ENCODE measurements at places on chromosomes 5 and 9.

DNA sequence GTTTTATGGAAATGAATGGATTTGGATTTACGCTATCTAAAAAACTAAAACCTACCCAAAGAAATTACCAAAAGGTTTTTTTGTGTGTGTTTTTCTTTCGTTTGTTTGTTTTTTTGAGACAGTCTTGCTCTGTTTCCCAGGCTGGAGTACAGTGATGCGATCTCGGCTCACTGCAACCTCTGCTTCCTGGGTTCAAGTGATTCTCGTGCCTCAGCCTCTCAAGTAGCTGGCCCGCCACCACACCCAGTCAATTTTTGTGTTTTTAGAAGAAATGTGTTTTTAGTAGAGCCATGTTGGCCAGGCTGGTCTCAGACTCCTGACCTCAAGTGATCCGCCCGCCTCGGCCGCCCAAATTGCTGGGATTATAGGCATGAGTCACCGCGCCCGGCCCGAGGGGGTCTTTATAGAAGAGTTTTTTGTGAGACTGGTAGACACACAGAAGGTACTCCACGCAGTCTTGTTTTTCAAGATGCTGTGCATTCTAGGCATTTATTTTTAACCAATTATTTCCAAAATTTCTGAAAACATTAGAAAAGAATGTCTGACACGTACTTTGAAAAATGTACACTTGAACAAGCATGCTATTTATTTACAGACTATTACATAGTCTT is 75.7 kb downstream of the NR6A1 start:
- no peak for DNase-seq

- DNase-seq: no peak
Observed at GRCh38 chr9:110815361-110815760, 146.8 kb downstream of the MUSK start.

GRCh38 chr9:137493364-137494103 is 34.4 kb upstream of the NSMF start:
- DNase-seq: no peak

GRCh38 chr9:116945817-116946216 is 258.7 kb downstream of the TRIM32 start:
- peak; percentile 61 for DNase-seq

DNA sequence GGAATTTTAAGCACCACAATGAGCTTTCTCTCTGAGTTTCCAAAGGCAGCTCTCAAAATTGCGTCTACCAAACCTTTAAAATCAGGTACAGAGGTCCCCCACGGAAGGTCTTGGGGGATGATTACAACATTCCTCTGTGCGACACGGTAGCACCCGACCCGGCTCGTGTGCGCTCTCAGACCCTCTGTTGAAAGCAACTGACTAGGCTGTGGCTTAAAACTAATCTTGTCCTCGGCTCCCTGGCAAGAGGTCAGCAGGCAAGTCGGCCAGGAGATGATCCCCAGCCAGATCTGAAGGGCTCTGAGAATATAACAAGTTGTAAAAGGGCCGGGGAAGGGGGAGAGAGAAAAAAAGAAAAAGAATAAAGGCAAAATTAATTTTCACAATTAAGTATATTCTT is 92.6 kb upstream of the LMX1B start:
- DNase-seq: no peak

GRCh38 chr5:14824499-14824898 is 47.1 kb downstream of the ANKH start:
- no peak for DNase-seq

DNA sequence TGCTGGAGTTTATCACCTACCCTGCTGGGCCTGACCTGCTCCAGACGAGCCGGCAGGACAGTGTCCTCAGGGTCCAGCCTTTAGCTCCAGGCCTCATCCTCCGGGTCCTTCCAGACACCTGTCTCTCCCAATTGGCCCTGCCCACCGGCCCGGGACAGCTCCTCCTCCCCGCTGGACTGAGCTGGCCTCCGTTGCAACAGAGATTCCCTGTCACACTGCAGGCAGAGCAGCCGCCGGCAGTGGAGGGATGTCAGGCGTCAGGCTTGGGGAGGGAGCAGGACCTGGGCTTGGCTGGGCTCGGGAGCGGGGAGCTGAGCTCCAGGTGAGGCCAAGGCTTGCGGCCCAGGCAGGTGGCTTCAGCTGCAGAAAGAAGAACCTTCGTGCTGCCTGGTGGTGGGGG is 1.7 kb downstream of the KCNT1 start:
- DNase-seq: no peak

DNA sequence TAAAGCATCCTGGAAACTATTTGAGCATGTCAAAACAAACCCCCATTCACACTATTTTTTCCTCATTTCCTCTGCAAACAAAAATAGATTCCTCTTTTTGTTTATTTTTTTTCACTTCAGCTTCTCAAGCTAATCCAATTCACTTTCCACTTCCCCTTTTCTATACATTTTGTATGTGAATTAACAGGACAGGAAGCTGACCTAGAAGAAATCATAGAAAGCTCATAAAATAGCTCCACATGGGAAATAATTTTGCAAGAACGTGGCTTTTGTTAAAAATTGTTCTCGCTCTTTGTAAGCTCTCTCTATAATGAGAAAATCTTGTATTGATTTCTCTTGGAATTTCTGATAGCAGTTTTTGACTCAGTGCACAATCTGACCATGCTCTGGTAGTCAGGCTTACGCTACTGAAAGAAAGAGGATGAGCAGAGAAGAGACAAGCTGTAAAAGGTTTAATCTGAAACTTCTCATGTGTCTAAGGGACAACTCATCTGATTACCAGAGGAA is 215.8 kb downstream of the ADAMTS12 start:
- peak; percentile 58 for DNase-seq

GRCh38 chr9:131625790-131626670 is 80.7 kb downstream of the PRRT1B start:
- no peak for DNase-seq

DNA sequence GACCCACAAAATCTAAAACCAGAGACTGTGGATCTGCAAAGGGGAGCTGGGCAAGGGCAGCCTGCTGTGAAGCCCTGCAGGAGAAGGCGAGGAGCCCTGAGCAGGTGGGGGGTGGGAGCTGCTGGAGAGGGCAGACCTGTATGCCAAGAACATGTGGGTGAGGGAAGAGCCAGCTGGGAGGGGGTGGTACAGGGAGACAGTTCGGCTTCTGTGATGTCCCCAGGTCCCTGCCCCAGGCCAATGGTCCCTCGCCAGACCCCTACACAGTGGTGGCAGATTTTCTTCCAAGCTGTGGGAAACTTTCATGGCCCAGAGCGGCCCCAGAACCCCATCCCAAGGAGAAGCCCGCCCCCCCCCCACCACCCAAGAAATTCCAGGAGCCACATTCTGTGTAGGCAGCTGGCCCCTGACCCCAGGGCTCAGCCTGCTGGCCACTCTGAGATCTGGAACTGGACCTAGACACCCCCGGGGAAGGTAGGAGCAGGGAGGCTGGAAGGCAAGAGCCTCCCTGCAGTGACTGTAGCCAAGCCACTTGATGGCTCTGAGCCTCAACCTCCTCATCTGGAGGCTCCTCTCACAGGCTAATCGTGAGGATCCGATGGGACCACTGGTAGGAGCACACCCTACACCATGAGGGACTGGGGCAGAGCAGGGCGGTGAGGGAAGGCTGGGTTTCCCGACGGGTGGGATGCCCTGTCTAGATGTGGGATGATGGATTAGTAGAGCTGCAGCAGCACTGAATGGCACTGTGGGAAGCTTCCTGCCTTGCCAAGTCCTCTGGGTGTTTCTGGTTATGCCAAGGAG is 22.6 kb upstream of the CSF1R start:
- DNase-seq: no peak

DNA sequence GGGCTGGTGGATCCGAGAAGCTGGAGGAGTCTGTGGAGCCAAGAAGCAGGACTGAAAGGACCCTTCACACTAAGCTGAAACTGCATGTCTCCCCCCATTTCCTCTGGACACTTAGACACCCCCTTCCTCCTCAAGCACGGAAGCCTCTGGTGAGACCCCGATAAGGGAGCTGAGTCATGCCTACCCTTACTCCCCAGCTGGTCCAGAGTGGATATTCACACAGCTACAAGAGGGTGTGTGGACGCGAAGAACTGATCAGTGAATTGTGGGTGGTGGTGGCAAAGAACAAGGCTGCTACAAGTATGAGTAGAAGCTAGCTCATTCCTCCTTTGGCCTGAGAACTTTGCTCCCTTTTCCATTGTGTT is 4.3 kb downstream of the TLN1 start:
- DNase-seq: peak; percentile 47

Data from NB4 (cell line).